ENCODE measurements at places on chromosomes 2 and 18.

GRCh38 chr18:39842366-39842914 lies 2112.6 kb upstream of the PIK3C3 start:
- no peak for DNase-seq

DNA sequence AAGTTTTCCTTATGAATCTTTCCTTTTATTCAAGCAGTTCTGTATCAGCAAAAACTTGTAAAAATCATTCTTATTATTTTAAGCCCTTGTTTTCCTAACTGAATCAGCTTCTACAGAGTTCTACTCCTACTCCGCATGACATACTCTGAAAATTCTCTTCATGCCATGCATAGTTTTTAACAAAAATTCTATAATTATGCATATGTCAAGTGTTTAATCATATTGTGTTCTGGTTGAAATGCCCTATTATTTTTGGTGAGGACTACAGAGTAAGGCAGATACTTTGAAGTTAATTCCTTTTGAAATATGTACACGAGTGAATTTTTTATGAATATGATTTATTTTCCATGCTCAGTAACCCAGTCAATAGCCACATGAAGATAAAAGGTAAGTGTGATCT lies 28.8 kb downstream of the ANKRD30B start:
- DNase-seq, result no peak

DNA sequence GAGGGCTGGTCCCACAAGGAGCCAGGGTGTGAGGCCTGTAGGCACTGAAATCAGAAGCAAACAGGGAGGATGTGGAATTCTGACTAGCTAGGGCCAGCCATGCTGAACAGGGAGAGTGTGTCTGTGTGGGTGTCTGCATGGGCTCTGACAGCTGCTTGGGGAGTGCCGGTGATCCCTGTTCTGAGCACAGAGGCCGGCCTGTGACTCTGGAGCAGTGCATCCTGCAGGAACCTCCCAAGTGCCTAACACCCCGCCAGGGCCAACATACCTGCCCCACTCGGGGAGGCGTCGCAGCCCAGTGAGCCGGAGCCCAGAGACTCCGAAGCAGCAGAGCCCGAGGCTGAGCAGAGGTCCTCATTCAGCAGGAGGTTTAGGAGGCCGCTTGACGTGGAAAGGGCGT lies 11.5 kb upstream of the HES6 start:
- DNase-seq, result no peak

DNA sequence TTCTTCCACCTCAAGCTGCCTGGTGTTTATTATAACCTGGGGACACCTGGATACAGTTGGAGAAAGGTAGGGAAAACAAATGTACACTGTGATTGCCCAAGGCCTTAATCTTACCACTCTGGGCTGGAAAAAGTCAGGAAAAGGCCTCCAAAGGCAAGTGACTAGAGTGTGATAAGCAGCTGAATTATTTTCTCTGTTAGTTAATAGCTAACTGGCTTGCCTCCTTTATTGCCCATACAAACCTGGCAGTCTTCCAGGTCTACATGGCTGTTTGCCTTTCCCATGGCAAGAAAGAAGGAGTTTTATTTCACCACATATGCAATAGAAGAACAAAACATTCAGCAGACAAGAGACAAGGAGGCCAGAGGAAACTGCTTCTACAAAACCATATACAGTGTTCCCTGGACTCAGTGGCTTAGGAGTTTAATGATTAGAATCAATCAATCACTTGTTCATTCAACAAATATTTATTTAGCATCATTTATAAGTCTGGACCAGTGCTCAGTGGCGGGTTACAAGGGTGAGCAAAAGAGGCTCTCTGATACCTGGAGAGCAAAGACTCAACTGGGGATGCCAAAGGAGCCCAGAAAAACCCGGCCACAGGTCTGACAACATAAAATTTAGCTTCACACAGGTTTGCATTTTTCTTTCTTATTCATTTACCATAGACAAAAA lies 27.5 kb upstream of the SUCLG1 start:
- DNase-seq, result no peak

- DNase-seq, result no peak
Observed at GRCh38 chr2:65620524-65620923, 188.1 kb upstream of the SPRED2 start.

DNA sequence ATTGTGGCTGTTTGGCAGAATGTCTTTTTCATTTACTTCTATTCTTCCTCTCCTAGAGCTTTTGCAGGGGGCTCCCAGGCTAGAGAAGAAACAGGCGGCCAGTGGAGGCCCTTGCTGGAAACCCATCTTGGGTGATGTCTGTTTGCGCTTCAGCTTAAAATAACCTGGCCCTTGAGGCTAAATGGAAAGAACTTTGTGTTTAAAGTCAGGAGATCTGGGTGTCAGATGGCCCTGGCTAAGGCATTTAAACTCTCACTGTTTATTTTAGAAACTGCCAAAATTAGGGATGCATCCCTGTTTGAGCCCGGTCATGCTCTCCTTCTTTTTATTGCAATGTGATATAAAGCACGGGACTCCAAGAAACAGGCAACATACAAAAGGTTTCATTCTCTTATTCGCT lies 118.4 kb upstream of the RMP24 start:
- no peak for DNase-seq

GRCh38 chr2:49598231-49598630 lies 443.9 kb upstream of the FSHR start:
- DNase-seq, result no peak

GRCh38 chr2:181404472-181404871 lies 52.7 kb upstream of the ITGA4 start:
- DNase-seq, result no peak

GRCh38 chr18:3093624-3094337 lies 80.8 kb upstream of the LPIN2 start:
- no peak for DNase-seq

DNA sequence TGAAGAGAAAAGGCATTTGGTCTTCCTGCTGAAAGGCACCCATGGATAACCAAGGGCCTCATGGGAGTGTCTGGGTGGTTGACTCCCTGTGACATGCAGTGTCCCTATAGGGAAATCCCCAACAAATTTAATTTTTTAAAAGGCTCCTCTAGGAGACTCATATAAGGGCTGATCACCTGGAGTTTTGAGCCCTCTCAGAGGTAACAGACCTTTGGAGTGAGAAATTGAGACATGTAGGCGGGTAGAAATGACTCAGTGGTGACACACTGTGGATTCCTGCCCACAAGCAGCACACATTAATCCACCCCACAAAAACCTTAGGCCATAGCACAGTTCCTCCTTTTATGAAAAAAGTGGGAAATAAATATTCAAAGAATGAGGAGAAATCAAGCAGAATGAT lies 557.0 kb upstream of the CNTNAP5 start:
- DNase-seq, result no peak

GRCh38 chr18:9704233-9705118 lies 3.6 kb upstream of the RAB31 start:
- no peak for DNase-seq

DNA sequence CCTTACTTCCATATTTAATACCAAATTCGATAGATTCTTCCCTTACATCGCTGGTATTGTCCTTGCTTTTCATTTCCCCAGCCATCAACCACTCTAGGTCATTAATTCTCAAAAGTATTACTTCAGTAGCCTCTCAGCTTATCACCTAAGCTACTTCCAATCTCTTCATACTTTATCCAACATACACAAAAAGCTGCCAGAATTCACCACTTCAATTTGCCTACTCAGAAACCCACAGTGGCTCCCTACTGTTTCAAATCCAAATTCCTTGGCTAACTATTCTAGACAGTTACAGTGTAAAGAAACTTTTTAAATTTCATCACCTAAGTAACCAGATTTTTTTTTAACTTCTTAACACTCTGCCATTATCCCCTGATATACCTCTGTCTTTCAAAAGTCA lies 4.7 kb downstream of the SLC25A12 start:
- no peak for DNase-seq

DNA sequence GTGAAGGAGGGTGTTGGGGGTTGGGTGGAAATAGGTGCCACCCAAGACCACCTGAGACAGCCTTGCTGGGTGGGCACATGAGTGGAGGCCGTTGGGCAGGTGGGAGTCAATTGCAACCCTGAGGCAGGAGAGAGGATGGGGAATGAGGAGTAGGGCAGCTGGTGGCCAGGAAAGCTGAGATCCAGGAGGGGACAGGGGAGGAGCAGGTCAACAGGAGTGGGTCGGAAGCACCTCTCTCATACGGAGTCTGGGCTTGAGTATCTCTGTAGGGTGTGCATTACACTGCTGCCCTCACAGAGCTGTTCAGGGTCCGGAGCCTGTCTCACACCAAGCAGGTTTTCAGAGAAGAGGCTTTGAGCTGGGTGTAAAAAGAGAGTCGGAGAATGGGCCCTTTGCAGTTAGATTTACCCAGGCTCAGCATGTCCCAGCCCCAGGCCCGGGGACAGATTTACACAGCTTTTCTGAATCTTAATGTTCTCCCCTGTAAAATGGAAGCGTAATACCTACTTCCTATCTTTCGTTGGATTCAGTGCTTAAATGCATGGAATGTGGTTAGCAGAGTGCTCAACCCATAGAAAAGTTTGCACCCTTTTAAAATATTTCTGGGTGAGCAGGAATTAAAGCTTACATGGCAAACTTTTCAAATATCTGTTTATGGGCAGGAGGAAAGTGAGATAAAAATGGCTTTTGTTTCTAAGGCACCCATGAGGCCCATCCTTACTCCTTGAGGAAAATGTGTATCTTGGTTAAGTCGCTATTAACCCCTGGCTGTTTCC lies 144.0 kb upstream of the MYCN start:
- no peak for DNase-seq

DNA sequence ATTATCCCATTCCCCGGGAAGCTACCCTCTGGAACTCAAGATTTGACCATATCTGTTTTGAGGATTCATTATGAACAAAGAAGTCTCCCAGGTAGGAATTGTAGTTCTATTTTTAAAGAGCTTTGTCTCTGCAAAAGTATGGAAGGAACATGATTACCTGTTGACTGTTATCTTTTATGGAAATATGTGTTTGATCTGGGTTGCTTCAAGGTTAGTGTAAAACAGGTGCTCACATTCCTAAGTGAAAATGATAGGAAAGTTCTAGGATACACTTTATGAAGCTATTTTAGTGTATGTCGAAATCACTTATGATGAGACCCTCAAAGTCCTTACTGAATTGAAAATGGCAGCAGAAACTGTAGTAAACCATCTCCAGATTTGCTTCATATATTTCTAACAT lies 149.2 kb downstream of the PTRHD1 start:
- no peak for DNase-seq
